Smooth muscle cell of the pulmonary artery (primary cell): ENCODE measurements at places on chromosomes 2 and 18. TPM values are rescaled to one million over a fixed set of nuclear protein-coding genes. Genes with fewer than 3 reads are reported as not detected.

The RIT2 gene
- total RNA-seq: not detected in 2 replicates

The EFEMP1 gene
- 3,446 and 3,873 TPM in 2 replicates for total RNA-seq

The GREB1L gene
- total RNA-seq: 0.85 and 1.0 TPM in 2 replicates

The TRAF3IP1 gene
- 8.1 and 12.0 TPM in 2 replicates for total RNA-seq
